ENCODE measurements at places on chromosomes 13 and 19.

- DNase-seq, result no peak
Observed at GRCh38 chr19:29567366-29567915, 38.6 kb upstream of the POP4 start.

DNA sequence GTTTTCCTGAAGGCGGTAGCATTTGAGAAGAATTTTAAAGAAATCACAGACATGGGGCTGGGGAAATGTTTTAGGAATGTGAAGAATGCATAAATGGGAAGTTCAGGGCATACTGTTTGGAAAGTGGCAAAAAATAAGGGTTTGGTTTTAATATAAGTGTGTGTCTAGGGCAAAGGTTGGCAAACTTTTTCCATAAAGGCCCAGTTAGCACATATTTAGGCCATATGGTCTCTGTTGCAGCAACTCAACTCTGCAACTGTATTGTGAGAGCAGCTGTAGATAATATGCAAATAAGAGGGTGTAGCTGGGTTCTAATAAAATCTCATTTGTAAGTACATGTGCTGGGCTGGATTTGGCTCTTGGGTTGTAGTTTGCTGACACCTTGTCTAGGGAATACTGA is 521.9 kb downstream of the DIAPH3 start:
- DNase-seq, result no peak

DNA sequence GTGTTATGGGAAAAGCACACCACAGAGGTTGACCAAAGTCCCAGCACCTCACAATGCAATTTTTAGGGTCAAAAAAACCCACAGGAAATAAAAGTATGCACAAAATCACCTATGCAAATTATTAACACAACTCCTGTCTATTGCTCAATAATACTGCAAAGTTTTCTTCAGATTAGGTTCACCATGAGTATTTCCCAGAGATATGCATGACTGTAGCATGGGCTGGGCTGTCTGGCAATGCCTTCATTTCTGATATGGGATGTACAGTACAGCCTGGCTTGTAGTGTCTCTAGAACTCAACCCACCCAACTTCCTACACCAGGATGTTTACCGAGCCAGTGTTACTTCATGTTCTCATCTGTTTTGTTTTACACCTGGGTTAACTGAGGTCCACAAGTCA is 698.7 kb upstream of the ARGLU1 start:
- DNase-seq, result no peak

- no peak for DNase-seq
Observed at GRCh38 chr13:94371855-94372254, 107.6 kb downstream of the DCT start.

DNA sequence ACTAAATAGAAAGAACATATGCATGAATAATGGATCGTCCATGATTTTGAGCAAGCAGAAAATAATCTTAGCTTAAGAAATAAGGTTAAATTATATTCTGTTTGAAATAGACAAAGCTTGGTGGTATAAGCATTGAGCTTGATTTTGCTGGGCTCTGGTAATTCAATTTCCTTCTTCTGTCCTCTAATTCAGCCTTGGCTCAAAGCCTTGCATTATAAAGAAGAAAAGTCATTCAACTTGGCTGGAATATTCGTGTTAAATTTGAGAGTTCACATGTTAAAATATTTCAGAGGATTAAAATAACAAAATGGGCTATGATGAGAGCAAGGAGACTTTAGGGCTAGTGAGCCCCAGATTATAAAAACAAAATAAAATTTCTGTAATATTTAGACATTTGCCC is 415.4 kb upstream of the PCDH20 start:
- no peak for DNase-seq

Measured in GM04504 (cell line).